ENCODE measurements at places on chromosomes 2 and 18.

- no peak for DNase-seq
Observed at GRCh38 chr2:8168876-8169424, 512.9 kb upstream of the ID2 start.

- no peak for DNase-seq
Observed at GRCh38 chr2:181077128-181077709, 96.8 kb downstream of the UBE2E3 start.

GRCh38 chr2:8545695-8546611, 135.9 kb upstream of the ID2 start:
- DNase-seq: no peak

DNA sequence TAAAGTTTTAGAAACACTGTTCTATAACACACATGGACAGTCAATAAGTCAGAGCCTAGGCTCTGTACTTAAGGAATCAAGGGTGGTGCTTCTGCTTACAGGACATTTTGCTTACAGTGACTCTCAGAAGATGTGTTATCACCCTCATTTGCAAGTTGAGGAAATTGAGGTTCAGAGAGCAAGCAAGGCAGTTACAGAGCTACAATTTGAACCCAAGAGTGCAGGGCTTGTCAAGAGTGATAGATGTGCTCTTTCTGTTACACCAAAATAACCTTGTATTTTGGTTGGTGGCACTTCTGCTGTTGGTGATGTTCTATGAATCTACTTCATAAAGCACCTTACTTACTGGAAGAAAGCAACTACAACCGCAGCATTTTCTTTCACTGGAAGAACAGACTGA, 170.2 kb downstream of the THADA start:
- DNase-seq: no peak

- DNase-seq: no peak
Observed at GRCh38 chr2:209505410-209505809, 81.6 kb downstream of the MAP2 start.

DNA sequence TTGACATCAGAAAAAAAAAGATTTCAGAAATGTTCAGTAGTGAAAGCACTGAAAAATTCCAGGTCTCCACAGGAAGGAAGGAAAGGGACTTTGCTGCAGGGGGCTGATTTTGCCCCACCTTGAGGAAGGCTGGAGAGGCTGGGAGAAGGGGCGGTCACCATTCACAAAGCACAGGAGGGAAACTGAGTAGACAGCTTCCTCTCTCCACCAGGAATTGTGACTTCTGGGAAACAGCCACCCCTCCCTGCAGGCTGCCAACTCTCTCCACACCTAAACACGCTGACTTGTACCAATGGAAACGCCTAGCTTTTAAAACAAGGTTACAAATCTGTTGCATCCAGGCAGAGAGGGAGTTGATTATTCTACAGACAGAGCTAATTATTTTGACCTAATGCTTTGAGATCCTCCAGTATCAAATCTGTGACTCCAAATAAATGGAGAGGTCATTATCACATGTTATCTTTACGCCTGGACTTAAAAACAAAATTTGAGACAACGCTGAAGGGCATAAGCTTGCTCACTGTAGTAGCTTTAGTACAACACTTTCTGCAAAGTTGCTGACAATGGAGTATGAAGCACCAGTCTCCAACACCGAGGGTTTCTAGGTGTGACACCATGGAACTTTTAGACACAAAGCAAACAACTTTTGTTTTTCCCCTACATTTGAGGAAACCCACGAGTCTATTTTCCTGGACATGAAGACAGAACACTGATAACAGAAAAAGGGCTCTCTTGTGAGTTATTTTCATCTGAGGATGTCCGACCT, 42.7 kb downstream of the EPHA4 start:
- DNase-seq: no peak

DNA sequence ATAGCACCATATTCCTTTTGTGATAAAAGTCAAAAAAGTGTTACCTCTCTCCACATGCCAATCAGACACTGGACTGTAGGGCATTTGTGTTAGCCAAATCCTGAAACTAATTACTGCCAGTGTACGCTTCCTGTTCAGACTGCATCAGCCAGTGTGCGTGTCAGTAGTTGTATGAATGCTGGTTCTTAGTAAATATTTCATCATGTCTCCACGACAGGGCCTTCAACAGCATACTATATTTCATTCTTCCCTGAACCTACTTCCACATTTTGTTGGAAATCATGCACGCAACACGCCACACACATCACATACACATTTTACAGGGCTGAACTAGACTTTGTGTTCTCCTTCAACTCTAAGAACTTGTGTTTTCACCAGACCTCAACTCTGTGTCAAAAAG, 77.5 kb downstream of the EPB41L3 start:
- no peak for DNase-seq

DNA sequence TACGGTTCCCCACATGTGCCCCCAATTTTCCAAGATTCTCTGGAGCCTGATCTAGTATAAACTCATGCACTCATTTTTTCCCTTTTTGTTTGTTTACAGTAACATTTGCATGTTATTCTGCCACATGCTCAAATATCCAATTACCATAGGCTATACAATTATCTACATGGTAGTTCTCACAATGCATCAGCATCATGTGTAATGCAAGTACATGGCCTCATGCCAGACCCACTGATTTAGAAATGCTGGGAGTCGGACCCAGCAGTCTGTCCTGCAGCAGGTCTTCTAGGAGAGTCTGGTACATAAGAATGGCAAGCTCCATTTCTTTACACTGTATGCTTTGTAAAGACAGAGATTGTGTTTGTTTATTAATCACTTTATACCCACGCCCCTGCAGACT, 107.7 kb downstream of the CBLN2 start:
- DNase-seq: no peak

DNA sequence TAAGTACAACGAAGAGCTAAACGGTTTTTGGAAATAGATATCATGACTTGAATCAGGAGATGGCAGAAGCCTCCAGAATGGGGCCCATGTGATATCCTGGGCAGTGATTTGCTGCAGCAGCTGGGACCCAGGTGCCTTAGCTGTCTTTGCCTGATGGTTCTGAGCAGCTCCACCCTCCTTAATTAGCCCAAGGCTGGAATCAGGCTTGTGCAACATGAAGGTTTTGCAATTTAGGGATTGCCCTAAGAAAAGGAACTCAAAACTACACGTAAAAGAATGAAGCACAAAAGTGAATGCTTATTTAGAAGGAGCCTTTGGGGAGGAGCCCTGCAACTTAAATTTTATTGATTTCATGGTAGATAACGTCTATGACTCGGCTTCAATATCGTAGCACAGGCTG, 17.3 kb upstream of the CNDP2 start:
- DNase-seq: no peak

DNA sequence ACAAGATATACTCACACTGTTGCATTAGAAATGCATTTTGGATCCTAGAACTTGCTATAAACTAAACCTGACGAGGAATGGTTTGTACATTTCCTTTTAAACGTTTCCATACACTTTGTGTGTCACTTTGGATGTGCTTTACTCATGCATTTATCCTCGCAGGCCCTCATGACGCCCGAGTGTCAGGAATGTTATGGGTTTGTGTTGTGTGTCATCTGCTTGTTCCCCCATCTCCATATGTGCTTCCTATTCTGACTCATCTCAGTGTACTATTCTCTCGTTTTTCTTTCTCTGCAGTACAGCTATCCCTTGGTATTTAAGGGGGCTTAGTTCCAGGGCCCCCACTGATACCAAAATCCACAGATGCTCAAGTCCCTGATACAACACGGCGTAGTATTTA, 121.5 kb upstream of the RASGRP3 start:
- DNase-seq: no peak

- DNase-seq: no peak
Observed at GRCh38 chr2:6393819-6394218, 471.9 kb downstream of the CMPK2 start.

DNA sequence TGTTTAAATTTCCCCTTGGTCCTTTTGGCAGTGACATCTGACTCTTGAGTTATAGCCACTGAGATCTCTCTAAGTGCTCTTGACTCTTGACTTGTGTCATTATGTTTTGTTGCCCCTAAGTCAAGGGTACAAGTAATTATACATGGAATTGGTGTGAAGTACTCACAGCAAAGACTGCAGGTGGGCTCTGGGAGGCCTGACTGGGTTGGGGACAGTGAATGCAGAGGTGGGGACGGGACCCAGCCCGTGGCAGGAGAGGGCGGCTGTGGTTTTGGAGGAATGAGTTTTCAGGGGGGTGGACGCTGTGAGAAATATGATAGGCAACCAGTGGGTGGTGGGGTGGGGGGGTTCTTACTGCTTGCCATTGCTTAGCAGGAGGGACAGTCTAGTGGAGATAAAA, 97.8 kb downstream of the NCK2 start:
- DNase-seq: no peak

DNA sequence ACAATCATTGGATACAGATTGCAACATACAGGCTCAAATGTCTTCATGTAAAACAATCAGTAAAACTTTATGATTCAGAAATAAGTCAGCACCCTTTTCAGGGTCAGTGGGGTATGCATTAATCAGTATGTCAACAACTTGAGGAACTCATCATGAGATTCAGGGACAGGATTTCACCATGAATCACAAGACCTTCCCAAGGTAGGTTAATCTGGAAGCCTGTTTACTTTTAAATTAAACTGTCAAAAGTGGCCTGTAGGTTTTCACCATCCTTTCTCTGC, 104.8 kb downstream of the SP100 start:
- DNase-seq: no peak

GRCh38 chr2:239266434-239266766, 134.4 kb downstream of the HDAC4 start:
- DNase-seq: no peak

- DNase-seq: no peak
Observed at GRCh38 chr2:1268034-1268433, 145.2 kb upstream of the TPO start.

GRCh38 chr2:130387804-130388203, 31.9 kb downstream of the PTPN18 start:
- DNase-seq: no peak

DNA sequence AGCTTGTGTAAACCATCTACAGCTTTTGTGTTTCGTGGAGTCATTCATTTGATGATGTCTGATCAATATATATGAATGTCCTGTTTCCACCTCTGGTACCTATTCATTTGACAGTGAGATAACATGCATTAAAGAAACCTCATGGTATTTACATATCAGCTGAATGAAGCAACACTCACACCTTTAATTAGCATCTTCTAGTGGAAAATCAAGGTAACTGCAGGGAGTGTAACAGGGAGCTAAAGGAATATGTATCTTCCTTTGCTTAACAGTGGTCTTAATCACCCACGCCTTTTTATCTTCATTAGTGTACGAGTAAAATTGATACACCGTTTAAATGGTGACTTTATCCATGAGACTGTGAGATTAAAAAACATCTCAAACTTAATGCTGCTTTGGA, 15.6 kb downstream of the SLC39A10 start:
- no peak for DNase-seq

DNA sequence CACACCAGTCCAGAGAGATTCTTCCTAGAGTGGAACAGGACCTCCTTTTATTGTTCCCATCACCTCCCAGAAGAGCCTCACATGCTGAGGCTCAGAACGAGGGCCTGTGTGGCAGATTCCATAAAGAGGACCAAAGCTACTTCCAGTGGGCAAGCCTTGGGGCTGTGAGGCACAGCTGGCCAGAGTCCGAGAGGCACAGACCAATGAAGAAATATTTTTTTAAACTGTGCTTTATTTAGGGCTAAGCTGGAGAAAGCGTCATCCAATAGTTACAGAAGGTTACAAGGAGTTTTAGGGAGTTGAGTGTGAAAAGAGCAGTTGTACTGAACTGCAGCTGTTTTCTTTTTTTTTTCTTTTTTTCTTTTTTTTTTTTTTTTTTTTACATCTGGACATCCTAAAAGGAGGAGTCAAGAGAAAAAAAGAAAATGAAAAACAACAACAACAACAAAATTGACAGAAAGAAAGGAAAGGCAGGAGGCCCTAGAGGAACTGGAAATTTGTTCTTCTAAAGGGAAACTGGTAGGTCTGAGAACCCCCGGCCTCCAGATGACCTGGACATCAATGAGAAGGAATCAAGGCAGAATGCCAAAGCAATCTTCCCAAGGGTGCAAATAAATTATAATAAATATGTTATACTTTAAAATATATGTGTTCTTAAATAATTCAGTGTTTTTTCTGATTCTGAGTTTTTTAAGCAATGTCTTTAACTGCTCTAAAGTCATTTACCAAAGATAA, 322.6 kb downstream of the CELF4 start:
- no peak for DNase-seq

DNA sequence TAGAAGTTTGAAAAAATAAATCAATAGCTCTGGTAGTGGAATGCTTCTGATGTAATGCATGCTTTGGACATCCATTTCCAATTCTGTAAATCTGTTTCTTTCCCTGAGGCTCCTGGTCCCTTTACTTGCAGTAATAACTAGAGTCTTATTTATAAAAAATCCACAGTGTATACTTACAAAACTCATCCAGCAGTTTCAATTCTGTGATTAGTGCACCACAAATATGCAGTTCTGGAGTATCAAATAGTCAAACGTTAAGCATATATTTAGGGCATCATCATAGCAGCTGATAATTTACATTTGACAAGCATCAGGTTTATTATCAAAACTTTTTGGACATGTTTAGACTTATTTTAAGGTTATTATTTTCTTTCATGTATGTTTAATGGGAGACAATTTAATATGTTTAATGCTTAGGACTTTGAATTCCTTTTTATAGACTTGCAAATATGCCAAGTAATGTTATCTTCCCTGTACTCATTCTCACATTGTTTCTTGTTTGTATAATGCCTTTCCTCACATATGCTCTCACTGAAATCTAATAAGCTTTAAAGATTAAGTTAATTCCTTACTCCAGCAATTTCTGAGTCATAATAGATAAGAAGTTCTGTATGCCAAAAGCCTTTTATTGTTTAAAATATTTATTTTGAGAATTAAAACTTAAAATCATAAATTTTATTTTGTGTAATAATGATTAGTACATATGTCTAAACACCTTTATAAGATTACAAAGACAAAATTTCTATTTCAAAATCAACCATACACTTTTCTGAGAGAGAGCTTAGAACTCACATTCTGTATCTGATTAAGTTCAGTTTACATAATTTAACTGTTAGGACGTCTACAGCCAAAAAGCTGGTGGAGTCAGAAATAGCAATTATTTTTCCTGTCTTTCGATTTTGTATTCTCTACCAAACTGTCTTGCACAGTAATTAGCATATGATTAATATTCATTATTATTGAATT, 341.5 kb upstream of the TMEFF2 start:
- no peak for DNase-seq

DNA sequence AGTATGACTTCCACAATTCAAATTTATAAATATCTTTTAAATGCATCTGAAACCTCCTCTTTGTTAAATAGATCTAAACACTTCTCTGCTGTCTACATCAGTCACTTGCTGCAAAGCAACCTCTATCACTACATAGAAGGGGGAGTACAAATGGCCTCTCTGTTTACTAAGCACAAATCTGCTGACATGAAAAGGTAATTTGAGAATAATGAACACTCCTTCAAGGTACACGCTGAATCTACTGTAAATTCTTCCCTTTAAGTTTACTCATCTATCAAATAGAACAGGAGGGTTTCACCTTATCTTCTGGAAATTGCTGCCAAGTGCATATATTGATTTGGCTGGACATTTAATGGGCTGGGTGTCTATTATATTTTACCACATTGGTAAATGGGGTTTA, 879.6 kb downstream of the SUCLG1 start:
- no peak for DNase-seq

- no peak for DNase-seq
Observed at GRCh38 chr2:52697690-52698089, 1069.9 kb upstream of the CHAC2 start.

- no peak for DNase-seq
Observed at GRCh38 chr2:184504252-184504651, 94.1 kb upstream of the ZNF804A start.
